Stimulated activated naive B cell treated with anti-CD40 and anti-IgM and Interleukin-4, amounts not matched to agents 10 μg/mL and 1 μg/mL and 100 μg/mL, for 72 hours (primary cell): ENCODE measurements at places on chromosomes 2 and 18.

GRCh38 chr2:236971131-236971821 lies 114.4 kb upstream of the COPS8 start:
- peaks cover 14% of the 10 kb centered on the region for H3K27me3 ChIP-seq
- no peak overlapping the region for H3K27ac ChIP-seq
- peaks cover 24% of the 10 kb centered on the region for H3K4me1 ChIP-seq
- no peaks in the 10 kb centered on the region for H3K36me3 ChIP-seq
- no peak overlapping the region for H3K4me3 ChIP-seq

- DNase-seq, result no peak
- no peaks in the 10 kb centered on the region for H3K36me3 ChIP-seq
- no peak overlapping the region for H3K27ac ChIP-seq
These were observed 949.2 kb downstream of the DSC3 start for GRCh38 chr18:30093376-30093775.

DNA sequence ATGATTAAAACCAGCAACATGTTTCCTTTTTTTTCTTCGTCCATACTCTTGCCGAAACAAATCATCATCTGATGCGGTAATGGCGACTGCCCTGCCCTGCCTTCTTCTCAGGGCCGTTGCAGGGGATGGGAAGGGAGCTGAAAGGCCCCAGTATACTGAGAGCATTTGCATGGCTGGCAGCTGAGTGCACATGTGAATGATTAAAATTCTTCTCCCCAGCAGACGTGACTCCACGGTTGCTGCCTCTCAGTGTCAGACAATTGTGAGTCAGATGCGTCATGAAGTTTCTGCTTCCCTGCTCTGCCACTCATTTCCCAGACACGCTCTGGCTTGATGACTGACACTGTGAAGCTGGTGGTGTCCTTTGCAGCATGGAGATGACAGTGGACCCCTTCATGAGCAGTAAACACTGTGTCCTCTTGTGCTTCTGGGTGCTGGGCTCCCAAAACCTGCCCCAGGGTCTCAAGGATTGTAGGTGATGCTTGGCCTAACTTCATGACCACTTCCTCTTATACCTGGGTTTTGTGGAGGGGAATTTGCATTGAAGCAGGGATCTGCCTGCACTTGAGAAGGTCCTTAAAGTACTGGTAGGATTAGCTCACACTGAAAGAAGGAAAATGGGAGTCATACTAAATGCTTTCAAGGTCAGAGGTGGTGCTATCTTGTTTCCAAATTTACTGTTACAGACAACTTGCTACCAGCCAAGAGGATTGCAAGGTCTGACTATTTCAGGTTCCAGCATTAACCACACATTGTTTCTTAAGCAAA lies 222.5 kb upstream of the COPS8 start:
- DNase-seq, result no peak
- no peak overlapping the region for H3K4me3 ChIP-seq
- no peak overlapping the region for H3K27ac ChIP-seq
- peaks cover 2% of the 10 kb centered on the region for H3K27me3 ChIP-seq

- H3K27me3 ChIP-seq, result no peaks in the 10 kb centered on the region
- DNase-seq, result no peak
- H3K27ac ChIP-seq, result peak overlapping the region; percentile 97
- H3K4me1 ChIP-seq, result peaks cover 31% of the 10 kb centered on the region
- H3K4me3 ChIP-seq, result peak overlapping the region; percentile 77
These were observed 7.3 kb upstream of the SLC39A10 start for GRCh38 chr2:195649629-195650190.

DNA sequence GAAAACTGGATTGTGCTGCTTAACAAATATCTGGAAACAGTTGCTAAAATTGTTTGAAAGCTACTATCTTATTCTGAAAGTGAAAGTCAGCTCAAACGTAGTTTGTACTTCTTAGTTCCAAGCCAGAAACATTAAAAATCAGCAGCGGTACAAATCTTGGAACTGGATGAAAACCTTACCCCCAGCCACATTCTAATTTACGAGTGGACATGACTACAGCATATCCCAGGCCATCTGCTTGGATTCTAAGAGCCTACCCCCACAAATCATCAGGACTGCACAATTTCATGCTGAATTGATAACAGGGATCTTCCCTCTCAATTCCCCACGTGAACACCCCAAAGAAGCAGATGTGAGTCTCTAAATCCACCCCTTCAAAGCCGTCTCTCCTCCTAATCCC lies 158.7 kb upstream of the NCKAP5 start:
- H3K36me3 ChIP-seq, result no peaks in the 10 kb centered on the region
- DNase-seq, result no peak
- H3K27ac ChIP-seq, result no peak overlapping the region
- H3K4me3 ChIP-seq, result no peak overlapping the region
- no peaks in the 10 kb centered on the region for H3K4me1 ChIP-seq

GRCh38 chr2:230879891-230880290 lies 15.1 kb downstream of the ITM2C start:
- H3K27ac ChIP-seq, result no peak overlapping the region
- no peak for DNase-seq
- H3K4me1 ChIP-seq, result peaks cover 56% of the 10 kb centered on the region
- no peak overlapping the region for H3K4me3 ChIP-seq

GRCh38 chr2:95362486-95362885 lies 40.0 kb upstream of the FAHD2A start:
- no peak for DNase-seq
- no peaks in the 10 kb centered on the region for H3K4me1 ChIP-seq
- no peak overlapping the region for H3K27ac ChIP-seq
- no peaks in the 10 kb centered on the region for H3K36me3 ChIP-seq
- H3K27me3 ChIP-seq, result peaks cover 46% of the 10 kb centered on the region
- H3K4me3 ChIP-seq, result no peak overlapping the region

DNA sequence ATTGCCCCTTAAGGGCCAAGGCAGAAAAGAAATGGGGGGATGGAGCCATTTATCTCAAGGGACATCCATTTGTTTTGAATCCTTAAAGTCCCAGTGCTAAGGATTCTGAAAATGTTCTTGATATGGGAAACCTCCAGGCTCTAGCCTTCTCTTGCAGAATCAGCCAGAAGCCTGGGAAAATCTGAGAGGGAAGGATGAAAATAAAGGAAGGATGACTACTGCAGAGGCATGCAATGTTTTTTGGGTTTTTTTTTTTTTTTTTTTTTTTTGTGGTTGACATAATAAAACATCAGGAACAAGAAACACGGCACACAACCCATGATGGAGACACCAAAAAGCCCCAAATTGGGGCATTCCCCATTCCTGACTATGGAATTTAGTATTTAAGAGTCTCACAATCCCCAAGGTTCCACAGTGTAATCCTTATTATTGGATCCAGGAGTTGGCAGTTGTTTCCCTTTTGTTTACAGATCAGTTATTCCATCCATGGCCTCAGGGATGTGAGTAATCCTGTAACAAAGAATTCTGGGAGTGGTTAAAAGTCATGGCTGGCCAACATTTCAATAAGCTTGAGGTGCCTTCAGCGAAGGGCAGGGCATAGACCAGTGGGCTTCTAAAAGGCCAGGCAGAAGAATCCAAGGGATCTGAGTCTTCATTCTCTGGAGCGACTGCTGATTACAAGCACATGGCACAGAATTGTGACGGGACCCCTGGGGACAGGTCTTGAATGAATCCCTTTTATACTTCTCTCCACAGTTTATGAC lies 337.5 kb downstream of the GULP1 start:
- no peaks in the 10 kb centered on the region for H3K4me1 ChIP-seq
- no peak for DNase-seq
- no peak overlapping the region for H3K27ac ChIP-seq
